ENCODE measurements at places on chromosomes 16 and 17.

GRCh38 chr16:67723911-67724305 is 4.8 kb upstream of the GFOD2 start:
- no peak for DNase-seq

GRCh38 chr16:72287649-72288048 is 115.7 kb upstream of the PMFBP1 start:
- no peak for DNase-seq

- peak; percentile 85 for DNase-seq
Measured at GRCh38 chr17:27473748-27474609, 17.7 kb downstream of the KSR1 start.

DNA sequence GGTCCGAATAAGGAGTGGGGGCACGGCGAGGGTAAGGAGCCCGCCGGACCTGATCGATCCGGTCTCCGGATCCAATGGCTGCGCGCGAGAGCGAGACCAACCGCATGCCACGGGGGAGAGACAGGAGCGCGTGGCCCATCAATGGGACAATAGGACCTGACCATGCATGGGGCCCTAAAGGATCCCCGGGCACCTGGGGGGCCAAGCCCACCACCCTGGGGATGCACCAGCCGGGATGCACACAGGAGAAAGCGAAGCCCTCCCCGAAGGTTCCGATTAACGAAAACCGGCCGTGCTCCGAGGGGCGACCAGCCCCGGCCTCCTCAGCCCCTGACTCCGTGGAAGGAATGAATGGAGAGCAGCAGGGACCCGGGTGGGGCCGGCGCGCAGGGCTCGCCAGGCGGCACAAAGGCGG is 525 bp downstream of the JPT1 start:
- no peak for DNase-seq

DNA sequence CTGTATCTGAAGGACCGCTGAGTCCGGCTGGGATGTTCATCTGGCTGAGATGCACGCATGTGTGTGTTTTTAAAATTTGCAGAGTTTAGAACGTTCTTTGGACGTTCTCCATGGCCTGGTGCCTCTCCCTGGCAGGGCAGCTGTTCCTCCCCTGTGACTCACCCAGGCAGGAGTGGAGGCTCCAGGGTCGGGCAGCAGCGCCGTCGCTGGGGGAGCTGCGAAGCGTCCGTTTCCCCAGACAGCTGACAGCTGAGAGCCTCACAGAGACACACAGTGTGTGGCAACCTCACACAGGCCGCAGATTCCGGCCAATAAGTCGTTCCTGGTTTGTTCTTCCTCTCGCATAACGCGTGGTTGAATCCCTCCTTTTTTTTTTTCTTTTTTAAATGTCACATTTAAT is 80.6 kb downstream of the OR1D5 start:
- no peak for DNase-seq

All from activated naive CD4-positive, alpha-beta T cell treated with Interleukin-2 at 50 U/mL for 16 hours (primary cell).